Fibroblast of skin of right quadriceps (primary cell): ENCODE measurements at places on chromosomes 1 and 21.

DNA sequence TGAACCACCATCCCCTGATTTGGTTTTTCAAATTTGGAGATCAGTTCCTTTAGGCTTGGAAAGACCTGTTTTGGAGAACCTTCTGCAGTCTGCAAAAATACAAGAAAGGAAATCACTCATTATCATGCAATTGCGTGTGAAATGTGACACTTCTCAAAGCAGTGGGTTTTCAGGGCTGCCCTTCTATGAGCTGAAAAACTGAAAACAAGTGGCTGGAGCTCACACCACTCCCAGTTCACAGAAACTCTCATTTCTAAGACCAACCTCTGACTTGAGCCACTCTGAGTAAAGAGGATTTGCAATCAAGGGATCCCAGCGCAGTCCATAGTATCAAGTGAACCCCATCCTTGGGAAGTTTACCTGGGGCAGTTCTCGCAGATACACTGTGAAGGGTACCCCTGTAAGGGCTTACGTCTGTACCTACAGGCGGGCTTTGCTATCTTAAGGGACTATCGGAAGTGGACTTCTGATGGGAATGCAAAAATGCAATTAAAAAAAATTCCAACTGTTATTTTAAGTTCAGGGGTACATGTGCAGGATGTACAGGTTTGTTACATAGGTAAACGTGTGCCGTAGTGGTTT, 12.8 kb downstream of the SH2D1B start:
- DNase-seq: no peak

DNA sequence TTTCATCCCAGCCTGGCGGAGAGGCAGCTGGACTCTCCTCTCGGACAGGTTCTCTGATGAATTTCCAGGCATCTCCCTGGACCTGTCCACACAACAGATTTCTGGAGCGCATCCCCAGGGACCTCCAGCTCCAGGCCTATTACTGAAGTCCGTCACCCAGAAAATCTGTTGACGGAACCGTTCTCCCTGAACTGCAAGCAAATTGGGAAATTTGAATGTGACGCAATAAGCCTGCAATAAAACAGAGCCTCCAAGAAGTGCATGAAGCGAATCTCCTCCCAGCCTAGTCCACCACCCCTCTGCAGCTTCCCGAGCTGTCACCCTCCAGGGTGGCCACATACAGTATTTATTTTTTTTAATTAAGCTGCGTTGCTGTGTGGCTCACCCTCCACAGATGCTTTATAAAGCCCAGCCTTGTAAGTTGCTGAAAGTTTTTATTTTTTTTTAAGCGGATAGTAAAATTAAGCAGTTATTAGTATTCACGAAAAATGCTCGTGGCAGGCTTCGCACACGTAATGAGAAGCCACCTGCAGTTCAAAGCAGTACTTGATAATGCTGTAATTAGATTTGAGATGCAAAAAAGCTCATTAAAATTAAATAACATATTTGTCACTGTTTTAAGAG, 173.3 kb downstream of the CAMTA1 start:
- DNase-seq: no peak

DNA sequence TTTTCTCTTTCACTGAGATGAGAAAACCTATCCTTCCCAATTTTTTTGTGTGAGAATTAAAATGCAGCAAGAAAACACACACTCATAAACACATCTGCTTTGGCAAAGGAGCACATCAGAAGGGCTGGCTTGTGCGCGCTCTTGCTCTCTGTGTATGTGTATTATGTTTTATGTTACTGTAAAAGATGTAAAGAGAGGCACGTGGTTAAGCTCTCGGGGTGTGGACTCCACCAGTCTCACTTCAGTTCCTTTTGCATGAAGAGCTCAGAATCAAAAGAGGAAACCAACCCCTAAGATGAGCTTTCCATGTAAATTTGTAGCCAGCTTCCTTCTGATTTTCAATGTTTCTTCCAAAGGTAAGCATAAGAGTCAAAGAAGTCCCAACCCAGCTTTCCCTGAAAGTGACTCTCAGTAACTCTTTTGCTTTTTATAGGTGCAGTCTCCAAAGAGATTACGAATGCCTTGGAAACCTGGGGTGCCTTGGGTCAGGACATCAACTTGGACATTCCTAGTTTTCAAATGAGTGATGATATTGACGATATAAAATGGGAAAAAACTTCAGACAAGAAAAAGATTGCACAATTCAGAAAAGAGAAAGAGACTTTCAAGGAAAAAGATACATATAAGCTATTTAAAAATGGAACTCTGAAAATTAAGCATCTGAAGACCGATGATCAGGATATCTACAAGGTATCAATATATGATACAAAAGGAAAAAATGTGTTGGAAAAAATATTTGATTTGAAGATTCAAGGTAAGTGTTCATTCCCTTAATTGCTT, at the start of gene CD2:
CD2 (plus strand) TSS at position 233 of the 780 bp plus-strand sequence; CDS start at position 296, 63 bp downstream.
- no peak for DNase-seq

DNA sequence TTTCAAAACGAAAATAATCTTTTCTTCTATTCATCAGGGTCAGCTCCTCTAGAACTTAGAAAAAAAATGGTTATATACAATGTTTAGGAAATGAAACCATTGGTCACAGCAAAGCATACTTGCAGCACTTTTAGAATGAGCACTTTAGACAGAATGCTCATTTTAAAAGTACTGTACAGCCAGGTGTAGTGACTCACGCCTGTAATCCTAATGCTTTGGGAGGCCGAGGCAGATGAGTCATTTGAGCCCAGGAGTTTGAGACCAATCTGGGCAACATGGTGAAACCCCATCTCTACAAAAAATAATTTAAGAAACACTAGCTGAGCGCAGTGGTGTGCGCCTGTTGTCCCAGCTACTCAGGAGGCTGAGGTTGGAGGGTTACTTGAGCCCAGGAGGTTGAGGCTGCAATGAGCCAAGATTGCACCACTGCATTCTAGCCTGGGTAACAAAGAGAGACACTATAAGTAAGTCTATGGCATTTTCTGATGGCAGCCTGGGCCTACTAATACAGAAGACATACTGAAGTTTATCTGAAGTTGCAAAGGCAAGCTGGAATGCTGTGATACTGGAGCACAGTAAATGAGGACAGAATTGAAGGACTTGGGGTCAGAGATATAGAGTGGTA, 48.9 kb upstream of the ZNF326 start:
- peak; percentile 36 for DNase-seq

DNA sequence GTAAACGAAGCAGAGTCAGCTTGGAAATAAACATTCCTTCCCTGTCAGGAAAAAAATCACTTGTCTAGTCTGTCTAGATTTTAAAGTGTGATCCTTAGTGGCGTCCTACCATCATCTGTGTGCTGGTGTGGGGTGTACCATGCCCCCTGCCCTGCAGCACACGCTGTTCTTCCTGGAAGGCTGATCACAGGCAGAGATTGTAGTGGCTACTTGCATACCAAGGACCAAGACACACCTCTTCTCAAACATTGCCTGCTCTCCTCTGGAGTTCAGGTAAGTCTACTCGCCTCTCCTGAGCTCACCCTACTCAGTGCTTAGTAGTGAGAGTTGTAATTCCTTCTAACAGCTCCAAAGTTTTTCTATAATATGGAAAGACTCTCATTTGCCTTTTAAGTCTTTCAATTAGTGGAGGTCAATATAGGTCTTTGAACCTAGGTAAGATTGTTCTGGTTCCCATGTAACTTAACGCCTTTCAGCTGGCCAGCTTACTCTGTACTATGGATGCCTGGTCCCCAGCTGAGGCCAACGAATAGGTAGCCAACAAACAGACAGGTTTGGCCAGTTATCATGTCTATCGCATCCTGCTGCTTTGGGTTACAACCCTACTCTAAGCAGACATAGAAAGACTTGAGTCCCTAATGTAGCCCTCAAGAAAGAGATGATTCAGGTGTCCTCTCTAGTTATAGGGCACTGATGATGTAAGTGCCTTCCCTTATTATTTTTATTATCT, 55.4 kb downstream of the XCL1 start:
- DNase-seq: no peak

GRCh38 chr1:207750631-207751305, 1.1 kb upstream of the CD46 start:
- DNase-seq: no peak

DNA sequence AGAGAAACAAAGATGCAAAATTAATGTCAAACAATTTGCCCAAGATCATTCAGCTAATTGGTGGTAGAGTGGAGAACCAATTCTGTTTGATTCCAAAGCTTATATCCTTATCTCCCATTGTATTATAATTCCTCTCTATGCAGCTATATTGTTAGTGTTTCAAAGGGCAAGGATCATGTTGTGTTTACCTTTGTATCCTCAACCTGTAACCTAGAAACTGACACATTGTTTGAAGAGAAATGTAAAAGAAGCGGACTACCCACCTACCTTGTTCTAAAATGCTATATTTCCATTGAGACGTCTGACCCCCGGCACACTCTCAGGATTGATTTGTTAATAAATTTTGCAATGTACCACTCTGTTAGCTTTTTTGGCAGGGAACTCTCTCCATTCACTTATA, 9.3 kb downstream of the RAVER2 start:
- no peak for DNase-seq

GRCh38 chr1:163628034-163628773, 306.4 kb downstream of the NUF2 start:
- no peak for DNase-seq

DNA sequence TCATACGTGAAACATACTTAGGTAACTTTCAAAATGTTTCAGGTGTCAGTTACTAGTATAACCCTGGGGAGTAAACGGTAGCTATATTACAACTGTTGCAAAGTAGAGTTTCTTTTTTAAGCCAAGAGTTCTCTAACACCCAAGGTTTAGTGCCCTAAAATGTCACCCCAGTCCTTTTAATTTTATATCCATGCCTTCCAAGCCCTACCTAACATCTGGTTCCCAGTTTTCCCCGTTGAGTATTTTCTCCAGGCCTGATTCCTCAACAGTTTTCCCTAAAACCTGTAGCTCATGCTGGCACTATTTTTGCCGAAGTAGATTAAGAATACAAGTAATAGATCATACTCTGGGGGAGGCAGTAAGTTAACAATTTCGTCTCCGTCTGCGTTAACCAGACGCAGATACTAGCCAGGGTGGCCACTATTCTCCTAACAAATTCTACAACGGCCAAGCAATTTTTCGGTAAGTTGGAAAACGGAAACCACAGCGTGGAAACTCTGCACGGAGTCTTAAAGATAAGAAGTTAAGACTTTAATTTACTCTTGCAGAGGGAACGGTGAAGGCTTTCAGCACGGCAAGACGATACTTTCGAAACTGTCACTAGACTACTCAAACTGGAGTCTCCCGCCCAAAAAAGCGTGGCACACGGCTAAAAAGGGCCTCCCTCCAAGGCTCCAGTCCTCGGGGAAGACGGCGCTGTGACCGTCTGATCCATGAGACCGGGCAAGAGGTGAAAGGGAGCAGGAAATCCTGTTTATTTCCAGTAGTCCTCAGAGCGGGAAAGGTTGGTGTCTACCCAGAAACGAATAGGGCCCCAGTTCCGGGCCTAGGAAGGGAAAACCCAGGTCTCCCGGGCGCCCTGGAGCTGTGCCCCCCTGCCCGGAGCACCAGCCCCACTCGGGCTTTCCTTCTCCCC, 945 bp downstream of the SRSF4 start:
- DNase-seq: no peak

GRCh38 chr21:45079351-45079750, 5.0 kb downstream of the ADARB1 start:
- no peak for DNase-seq

GRCh38 chr1:221712776-221713431, 29.0 kb downstream of the DUSP10 start:
- no peak for DNase-seq
